ENCODE measurements at places on chromosomes 6 and 20.

DNA sequence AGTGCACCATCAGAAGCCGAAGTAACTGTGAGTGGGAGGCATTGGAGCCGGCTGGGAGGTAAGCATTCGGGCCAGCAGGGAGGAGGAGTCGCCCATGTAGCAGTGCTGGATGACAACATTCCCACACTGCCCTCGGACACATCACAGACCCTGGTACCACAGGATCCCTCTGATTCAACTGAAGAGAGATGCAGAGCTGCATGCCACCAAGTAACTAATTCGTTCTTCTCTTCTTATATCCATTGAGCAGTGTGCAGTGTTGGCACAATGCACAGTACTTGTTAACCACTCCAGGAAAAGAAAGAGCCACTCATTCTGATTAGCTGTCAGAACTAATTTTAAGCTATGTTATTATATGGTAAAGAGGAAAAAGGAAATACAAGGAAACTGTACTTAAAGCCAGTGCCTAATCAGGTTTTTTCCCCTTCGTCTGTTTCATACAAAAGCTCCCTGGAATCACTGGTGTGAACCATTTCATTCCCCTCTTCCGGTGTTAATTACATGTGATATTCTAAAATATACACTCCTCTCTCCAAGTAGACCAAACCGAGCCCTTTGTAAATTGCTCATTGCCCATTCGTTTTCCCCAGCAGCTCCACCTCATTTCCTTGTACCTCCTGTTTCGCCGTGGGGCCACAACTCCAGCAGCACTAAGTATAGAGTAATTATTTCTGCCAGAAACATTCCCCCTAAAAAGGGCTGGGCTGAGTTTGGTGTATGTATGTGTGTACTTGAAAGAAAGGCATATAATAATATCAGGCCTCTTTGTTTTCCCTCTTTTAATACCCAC, 32.4 kb upstream of the ADTRP start:
- peaks cover 7% of the 10 kb centered on the region for H3K4me1 ChIP-seq
- H3K4me3 ChIP-seq, result no peak overlapping the region
- no peak overlapping the region for H3K27ac ChIP-seq

- no peak overlapping the region for H3K4me3 ChIP-seq
- peaks cover 2% of the 10 kb centered on the region for H3K4me1 ChIP-seq
- H3K27me3 ChIP-seq, result no peaks in the 10 kb centered on the region
Observed at GRCh38 chr6:7129784-7130569, 22.2 kb downstream of the RREB1 start.

DNA sequence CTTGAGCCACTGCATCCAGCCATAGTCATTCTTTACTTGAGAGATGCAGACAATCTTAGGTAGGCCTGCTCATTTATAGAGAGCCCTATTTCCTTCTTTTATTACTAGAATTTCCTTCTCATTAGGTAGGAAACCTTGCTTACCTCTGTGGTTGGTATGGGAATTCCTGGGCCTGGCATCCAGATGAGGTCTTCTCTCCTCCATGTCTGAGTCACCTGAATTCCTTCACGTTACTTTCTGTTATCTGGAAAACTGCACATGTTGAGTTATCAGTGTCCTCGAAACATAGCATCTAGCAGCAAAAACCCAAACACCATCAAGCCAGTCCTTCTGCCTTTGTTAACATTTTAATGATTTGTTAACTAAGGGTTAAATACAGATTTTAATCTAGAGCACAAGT, 2.2 kb downstream of the ZNFX1 start:
- no peak for DNase-seq
- no peak overlapping the region for H3K4me3 ChIP-seq
- H3K27me3 ChIP-seq, result no peaks in the 10 kb centered on the region
- peaks cover 65% of the 10 kb centered on the region for H3K36me3 ChIP-seq
- peaks cover 8% of the 10 kb centered on the region for H3K4me1 ChIP-seq
- H3K27ac ChIP-seq, result no peak overlapping the region

DNA sequence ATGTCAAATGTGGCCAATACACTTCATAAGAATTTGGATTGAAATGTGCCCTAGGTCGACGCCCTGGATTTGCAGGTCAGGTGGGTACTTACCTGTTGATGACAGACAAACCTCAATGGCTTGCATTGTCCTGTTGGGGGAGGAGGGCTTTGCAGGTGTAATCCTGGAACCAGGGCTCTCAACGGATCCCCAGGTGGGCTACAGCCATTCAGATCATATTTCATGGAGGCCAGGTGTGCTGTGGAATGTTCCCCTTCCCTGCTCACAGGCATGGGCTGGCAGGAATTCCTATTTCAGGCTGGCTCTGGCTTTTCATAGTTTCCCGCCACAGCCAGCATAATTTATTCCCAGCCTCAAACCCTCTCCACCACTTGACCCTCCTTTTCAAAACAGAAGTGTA, 254.7 kb downstream of the SMOC2 start:
- H3K4me1 ChIP-seq, result peaks cover 2% of the 10 kb centered on the region
- no peaks in the 10 kb centered on the region for H3K27me3 ChIP-seq
- DNase-seq, result no peak

- H3K27me3 ChIP-seq, result no peaks in the 10 kb centered on the region
- no peaks in the 10 kb centered on the region for H3K4me1 ChIP-seq
- H3K27ac ChIP-seq, result no peak overlapping the region
- H3K4me3 ChIP-seq, result no peak overlapping the region
Observed at GRCh38 chr6:129212081-129212480, 329.1 kb downstream of the LAMA2 start.

- no peak overlapping the region for H3K4me3 ChIP-seq
- peaks cover 4% of the 10 kb centered on the region for H3K4me1 ChIP-seq
- no peak overlapping the region for H3K27ac ChIP-seq
- H3K36me3 ChIP-seq, result no peaks in the 10 kb centered on the region
Observed at GRCh38 chr20:61347443-61347842, 95.4 kb downstream of the CDH4 start.

DNA sequence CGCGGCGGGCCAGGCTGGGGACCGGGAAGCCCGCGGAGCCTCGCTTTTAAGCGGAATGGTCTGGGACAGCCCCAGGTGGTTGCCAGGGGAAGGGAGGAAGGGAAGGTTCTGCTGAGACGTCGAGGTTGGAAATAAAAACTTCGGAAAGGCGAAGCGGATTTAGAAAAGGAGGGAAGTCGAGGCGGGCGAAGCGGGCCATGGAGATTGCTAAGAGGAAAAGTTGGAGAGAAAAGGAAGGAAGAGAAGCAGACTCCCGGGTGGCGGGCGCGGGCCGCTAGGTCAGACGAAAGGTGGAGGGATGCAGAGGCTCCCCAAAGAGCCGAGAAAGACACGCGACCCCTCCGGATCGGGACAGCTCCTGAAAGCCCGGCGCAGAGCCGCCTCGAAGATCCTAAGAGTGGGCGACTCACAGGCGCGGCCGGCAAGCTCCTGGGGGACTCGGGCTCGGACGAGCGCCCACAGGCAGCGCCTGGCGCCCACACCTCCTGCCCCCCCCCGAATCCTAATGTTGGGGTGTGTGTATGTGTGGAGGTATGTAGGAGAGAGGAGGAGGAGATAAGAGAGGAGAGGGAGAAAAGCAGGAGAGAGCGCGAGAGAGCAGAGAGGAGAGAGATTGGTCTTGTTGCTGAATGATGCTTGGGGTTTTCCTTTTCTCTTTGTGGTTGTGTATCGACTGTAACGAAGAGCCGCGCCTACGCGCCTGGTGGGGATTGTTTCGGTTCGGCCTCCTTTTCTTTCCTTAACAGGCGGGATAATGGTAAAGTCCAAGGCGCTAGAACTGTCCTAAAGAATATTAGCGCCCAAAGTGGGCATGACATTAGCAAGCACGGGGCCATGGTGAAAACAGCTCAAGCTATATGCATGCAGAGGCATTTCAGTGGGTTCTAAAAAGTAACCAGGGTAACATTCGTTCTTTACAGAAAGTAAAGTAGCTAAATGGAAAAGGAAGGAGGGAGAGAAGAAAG, 1.5 kb downstream of the TFAP2B start:
- peaks cover 19% of the 10 kb centered on the region for H3K4me1 ChIP-seq
- H3K4me3 ChIP-seq, result peak overlapping the region; percentile 58
- no peaks in the 10 kb centered on the region for H3K36me3 ChIP-seq
- DNase-seq, result no peak

- DNase-seq, result peak; percentile 70
- no peak overlapping the region for H3K27ac ChIP-seq
- no peaks in the 10 kb centered on the region for H3K36me3 ChIP-seq
- peaks cover 5% of the 10 kb centered on the region for H3K4me1 ChIP-seq
Observed at GRCh38 chr20:10547276-10548114, 112.4 kb downstream of the SLX4IP start.

GRCh38 chr6:167647306-167647705, 179.4 kb upstream of the AFDN start:
- H3K4me3 ChIP-seq, result no peak overlapping the region
- no peak overlapping the region for H3K27ac ChIP-seq
- no peaks in the 10 kb centered on the region for H3K27me3 ChIP-seq
- no peak for DNase-seq
